SW 1271 (cell line): ENCODE measurements at places on chromosomes 7 and 10.

DNA sequence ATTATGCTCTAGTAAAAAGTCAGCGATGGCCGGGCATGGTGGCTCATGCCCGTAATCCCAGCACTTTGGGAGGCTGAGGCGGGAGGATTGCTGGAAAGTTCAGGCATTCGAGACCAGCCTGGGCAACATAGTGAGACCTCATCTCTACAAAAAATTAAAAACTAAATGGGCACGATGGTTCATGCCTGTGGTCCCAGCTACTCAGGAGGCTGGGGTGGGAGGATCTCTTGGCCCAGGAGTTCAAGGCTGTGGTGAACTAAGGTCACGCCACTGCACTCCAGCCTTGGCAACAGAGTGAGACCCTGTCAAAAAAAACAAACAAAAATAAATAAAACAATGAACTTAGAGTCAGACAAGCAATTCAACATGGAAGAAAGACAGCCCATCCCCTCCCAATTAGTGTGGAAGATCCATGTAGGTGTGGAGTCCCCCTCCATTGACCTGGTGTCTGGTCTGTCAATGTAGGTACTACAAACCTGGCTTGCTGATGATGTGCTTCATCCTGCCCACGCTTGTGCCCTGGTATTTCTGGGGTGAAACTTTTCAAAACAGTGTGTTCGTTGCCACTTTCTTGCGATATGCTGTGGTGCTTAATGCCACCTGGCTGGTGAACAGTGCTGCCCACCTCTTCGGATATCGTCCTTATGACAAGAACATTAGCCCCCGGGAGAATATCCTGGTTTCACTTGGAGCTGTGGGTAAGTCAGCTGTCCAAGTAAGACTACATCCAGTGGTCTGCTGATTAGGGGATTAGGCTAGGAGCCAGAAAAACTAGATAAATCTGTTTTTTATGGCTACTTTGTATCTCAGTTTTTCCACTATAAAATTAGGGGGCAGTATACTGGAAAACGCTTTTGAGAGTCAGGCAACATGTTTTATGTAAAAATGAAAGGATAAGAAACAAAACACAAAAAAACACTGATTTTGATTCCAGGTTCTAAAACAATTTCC is 9.3 kb downstream of the SCD start:
- no peak for DNase-seq

GRCh38 chr7:70775570-70776156 is 356.3 kb upstream of the GALNT17 start:
- DNase-seq = no peak

DNA sequence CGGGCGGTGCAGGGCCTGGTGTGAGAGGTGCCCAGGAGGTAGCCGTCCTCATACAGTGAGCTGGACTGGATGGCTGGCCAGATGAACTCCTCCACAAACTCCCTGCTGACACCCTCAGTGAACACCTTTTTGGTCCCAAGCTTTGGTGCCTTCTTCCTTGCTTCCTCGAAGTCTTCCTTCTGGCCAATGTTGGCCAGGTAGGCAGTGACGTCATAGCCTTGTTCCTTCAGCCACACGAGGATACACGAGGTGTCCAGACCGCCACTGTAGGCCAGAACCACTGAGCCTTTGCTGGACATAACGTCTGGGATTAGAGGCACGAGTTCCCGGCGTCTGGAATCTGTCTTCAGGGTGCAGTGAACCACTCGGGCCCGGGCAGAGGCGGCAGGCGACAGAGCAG is 206.8 kb upstream of the SP4 start:
- DNase-seq = no peak

DNA sequence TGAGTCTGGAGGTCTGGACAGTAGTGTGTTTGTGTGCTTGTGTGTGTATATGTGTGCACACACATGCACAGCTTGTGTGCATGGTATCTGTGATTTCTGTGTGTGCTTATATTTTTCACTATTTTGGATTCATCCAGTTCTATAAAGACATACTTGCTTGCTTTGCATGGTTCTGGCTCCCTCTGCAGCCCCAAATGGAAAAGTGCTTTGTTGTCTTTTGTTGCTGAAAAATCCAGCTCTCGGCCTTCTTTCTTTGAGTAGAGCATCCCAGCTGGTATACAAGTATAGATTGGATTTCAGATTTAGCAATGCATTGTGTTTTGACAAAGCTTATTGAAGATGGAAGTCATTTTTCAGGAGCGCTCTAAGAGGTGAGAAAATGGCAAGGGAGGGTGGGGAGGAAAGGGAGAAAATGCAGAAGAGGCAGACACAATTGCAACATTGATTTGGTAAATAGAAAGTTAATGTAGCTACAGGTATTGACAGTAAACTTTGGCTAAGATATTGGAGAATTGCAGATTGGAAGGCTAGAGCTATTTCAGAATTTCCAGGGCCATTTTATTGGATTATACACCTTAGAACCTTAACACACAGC is 333.9 kb downstream of the AUTS2 start:
- no peak for DNase-seq

GRCh38 chr7:106871793-106872571 is 6.9 kb downstream of the PIK3CG start:
- DNase-seq = no peak

GRCh38 chr10:116811691-116812090 is 37.6 kb upstream of the ENO4 start:
- no peak for DNase-seq
